Hypothalamus (tissue), 51 donors: ENCODE measurements at places on chromosomes 12 and 14.

DNA sequence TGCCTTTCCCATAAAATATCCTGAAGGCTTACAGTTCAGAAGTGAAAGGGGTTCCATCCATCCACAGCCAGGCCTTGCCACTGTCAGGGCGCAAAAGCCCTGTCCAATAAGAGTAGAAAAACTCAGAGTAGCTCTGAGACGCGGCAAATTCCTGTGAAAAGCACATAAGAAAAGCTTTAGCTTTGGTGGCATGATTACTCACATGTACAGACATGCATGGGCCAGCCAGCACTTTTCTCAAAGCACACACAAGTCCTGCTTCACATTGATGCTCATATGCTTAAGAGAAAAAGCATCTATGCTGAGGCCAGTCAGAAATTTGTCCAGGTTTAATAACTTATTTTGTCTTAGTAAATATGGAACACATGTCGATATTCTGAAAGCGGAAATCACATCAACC, 25.5 kb downstream of the CLEC1A start:
- DNase-seq: no peak

- no peak for DNase-seq
Measured at GRCh38 chr12:80847575-80847974, 90.2 kb downstream of the LIN7A start.

- no peak for DNase-seq
Measured at GRCh38 chr14:97499790-97500481, 702.8 kb downstream of the VRK1 start.

GRCh38 chr12:63823040-63823439, 21.5 kb upstream of the SRGAP1 start:
- no peak for DNase-seq

GRCh38 chr12:73220951-73221350, 948.8 kb downstream of the TRHDE start:
- no peak for DNase-seq

GRCh38 chr14:39880106-39880695, 448.0 kb upstream of the FBXO33 start:
- no peak for DNase-seq

DNA sequence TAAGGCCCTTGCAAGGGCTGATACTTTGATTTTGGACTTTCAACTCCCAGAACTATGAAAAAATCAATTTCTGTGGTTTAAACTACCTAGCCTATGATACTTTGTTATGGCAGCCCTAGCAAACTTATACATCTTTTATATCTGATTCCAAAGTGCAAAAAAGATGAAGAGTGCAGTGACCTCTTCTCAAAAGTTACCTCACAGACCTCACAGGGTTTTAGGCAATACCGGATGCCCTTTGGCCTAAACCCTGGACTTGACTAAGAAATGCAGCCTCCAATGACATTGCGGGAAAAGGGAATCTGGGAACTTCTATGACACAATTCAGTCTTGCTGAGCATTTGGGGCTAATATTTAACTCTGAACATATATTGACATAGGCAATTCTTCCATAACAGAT, 63.3 kb downstream of the IGF1 start:
- no peak for DNase-seq

DNA sequence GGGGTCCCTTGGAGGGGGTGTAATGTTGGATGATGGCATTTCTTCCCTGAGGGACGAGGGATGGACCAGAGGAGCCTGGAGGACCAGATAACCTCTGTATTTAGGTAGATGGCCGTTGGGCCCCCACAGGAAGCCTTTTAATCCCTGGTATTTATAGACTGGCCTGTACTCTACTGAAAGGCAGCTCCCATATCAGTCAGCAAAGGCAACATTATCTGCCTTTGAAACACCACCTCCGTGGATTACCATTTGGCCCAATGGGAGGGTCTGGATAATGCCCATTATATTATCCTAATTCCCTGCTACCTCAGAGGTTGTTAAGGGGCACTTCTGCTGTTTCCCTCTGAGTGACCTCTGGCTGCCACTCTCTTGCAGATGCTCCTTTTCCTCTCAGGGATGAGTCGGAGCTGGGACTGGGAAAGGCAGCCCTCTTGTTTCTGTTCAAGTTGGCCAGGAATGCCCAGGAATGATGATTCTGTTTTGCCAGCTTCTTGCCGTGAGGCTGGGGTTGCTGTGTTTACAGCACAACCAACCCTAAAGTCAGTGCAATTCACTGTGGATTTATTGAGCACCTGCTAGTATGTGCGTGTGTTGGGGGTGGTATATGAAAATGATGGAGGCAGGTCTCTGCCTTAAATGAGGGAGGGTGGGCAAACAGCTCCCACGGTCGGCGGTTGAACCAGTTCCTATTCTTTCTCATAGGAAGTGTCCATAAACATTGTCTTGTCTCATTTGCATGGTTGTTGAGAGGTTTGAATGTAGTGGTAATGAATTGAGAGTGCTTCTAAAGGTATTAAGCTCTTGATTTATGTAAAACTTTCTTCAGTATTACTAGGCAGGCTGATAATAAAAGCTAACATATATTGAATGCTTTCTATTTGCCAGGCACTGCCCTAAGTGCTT, 18.1 kb downstream of the SUSD6 start:
- DNase-seq: no peak

DNA sequence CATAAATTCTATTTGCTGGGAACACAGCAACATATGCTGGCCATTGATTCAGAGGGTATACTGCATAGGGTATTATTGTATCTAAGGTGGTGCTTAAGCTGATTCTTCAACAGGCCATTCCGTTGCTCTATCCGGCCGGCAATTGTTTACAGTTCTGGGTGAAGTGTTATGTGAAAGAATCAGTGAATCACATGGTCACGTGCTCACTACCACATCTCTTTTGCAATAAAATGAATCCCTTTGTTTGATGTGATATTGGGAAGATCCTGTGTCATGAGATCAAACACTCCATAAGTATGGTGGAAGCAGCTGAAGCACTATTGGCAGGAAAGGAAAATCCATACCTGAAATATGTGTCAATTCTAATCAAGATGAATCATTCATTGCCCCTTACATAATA, 7.6 kb upstream of the USP15 start:
- no peak for DNase-seq

DNA sequence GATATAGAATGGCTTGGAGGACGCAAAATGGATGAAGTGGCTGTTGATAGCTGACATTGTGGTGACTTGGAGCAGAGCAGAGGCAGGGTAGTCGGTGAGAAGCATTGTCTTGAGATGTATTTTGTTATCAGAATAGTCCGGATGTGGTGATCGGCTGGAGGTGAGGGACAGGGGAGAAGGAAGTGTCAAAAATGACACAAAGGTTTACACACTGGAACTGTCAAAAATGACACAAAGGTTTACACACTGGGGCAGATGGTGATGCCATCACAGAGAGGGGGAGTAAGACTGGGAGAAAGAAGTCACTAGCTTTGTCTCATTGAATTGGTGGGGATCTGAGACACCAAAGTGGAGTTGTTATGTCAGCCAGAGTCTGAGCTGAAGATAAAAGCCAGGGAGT, 30.1 kb downstream of the CDKL1 start:
- DNase-seq: no peak

GRCh38 chr14:29892327-29892726, 35.3 kb downstream of the PRKD1 start:
- DNase-seq: no peak

DNA sequence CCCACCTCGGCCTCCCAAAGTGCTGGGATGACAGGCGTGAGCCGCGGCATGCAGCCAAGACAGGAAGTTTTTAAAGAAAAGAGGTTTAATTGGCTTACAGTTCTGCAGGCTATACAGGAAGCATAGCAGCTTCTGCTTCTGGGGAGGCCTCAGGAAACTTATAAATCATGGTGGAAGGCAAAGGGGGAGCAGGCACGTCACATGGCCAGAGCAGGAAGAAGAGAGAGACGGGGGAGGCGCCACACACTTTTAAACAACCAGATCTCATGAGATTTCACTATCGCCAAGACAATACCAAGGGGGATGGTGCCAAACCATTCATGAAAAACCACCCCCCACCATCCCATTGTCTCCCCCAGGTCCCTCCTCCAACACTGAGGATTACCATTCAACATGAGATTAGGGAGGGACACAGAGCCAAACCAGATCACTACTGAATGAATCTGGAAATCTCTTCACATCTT, 14.1 kb downstream of the CCDC63 start:
- no peak for DNase-seq

- no peak for DNase-seq
Measured at GRCh38 chr14:106879241-106879640, 1352.9 kb downstream of the TMEM121 start.

DNA sequence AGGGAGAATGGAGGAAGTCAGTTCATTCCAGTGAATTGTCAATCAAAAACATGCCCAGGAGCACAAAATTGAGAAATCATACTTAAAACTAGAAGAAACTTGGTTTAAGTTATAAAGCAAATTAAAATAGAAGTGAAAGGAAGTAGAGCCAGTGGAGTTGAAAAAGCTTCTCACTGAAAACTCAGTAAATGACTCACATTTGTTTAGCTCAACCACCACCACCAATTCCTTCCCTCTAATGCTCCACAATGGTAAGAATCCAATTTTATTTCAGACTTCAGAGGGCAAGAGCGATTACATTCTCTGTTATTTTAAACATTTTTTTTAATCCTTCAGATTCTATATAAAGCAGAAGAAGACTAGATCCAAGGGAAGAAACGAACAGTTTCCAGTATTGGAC, 19.4 kb downstream of the UTP20 start:
- DNase-seq: no peak

DNA sequence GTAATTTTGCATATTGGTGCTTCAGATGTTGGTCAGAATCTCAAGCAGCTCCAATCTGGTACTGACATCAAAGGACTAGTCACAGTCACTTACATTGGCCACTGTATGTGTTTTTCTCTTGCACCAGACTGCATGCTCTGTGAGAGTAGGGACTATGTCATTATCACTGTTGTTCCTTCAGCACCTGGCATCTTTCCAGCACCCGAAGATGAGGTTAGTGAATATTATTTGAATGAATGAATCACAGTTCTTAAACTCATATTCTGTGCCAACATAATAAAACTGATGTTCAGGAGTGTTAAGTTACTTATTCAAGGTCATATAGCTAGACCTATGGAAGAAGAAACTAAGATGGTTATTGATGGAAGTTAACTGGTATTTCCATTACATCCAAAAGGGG, 204.5 kb upstream of the TBX3 start:
- DNase-seq: no peak

- DNase-seq: no peak
Measured at GRCh38 chr12:131438881-131439280, 272.0 kb upstream of the SFSWAP start.

DNA sequence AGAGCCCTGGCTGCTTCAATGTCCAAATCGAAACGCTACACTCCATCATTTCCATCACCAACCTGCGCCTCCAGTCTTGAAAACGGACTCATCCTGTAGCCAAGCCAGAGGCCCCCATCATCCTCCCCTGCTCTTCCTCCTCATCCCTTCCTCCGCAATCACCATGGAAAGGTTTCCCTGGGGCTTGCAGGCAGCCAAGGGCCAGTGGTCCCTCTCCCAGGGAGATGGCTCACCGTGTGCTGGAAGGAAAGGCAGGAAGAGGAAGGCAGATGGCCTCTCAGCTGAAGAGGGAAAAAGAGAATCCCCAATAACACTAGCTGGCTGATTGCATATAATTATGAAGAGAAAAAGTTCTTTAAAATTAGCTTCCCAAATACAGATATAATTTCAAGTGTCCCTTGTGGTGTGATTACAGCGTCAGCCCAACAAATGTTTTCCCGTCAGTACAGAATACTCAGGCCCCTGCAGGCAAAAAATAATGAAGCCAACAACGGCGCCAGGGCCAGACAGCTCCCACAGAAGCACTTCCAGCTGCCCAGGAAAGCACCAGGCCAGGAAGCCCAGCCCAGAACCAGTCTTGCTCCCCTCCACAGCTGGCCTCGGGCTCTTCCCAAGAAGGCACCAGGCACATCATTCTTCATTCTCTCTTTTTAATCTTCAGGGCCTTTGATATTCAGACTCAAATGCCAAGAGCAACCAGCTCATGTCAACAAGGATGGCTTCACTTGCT, 24.7 kb downstream of the ITPK1 start:
- DNase-seq: peak; percentile 16

GRCh38 chr14:34711169-34711568, 3.2 kb downstream of the CFL2 start:
- peak; percentile 7 for DNase-seq

- DNase-seq: no peak
Measured at GRCh38 chr12:108805136-108805535, 52.2 kb downstream of the SSH1 start.

DNA sequence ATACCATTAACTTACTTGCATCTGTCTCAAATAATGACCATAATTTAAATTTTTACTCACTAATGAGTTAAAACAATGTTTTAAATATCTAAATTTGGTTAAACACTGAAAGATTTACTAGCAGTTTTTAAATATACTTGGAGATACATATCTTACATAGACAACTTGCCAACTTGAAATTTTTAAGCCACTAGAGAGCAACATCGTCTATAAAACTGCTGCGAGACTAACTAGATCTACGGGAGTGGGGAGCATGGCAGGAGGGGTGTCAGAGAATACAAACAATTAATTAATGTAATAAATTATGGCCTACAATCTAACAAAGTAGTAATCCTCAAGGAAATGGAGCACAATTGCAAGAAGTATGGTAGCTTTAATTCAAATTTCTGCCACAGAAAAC, 120.4 kb downstream of the LRRIQ1 start:
- DNase-seq: no peak

GRCh38 chr14:79749065-79749464, 462.2 kb downstream of the DIO2 start:
- DNase-seq: no peak

GRCh38 chr12:93025145-93026103, 96.3 kb upstream of the EEA1 start:
- DNase-seq: no peak

DNA sequence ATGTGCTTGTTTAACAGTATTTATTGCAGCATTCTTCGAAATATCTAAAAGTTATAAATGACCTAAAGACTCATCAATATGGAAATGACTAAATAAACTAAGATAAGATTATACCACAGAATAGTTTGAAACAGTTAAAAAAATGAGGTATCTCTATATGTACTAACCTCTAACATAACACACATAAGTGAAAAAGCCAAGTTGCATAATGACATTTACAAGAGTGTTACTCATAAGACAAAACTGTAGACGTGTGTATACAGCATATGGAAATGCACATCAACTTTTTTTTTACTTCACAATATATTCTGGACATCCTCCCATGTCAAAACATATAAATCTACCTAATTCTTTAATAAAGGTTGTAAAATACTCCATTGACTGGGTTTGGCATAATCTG, 22.8 kb downstream of the CPM start:
- DNase-seq: no peak

DNA sequence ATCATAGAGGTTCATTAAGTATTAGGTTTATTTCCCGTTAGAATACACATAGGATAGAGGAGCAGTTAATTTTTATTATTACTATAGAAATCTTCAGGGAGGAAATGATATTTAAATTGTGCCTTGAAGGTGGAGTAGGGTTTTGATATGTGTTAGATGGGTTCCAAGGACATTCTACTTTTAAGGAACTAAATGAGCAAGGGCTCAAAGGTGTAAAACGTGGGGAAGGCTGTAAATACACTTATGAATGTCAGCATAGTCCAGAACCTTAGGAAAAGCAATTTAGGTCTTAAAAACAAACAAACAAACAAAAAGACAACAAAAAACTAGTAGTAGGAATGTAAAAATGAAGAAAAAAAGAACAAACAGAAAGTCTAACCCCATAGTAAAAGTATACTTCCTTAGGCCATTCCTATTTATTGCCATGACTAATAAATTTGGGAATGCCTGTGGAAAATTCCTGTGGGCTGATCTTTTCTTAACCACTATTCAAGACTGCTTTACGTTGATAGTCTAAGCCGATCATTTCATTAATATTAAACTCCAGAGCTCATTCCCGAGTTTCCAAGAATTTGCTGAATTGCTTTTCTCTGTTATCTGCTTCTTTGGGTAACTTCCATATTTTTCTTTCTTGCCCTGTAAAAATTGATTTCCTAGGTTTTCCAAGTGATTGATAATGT, 180.3 kb downstream of the RAD51B start:
- no peak for DNase-seq
